ENCODE measurements at places on chromosomes 11 and 22. TPM values are rescaled to one million over a fixed set of nuclear protein-coding genes. Genes with fewer than 3 reads are reported as not detected.

DNA sequence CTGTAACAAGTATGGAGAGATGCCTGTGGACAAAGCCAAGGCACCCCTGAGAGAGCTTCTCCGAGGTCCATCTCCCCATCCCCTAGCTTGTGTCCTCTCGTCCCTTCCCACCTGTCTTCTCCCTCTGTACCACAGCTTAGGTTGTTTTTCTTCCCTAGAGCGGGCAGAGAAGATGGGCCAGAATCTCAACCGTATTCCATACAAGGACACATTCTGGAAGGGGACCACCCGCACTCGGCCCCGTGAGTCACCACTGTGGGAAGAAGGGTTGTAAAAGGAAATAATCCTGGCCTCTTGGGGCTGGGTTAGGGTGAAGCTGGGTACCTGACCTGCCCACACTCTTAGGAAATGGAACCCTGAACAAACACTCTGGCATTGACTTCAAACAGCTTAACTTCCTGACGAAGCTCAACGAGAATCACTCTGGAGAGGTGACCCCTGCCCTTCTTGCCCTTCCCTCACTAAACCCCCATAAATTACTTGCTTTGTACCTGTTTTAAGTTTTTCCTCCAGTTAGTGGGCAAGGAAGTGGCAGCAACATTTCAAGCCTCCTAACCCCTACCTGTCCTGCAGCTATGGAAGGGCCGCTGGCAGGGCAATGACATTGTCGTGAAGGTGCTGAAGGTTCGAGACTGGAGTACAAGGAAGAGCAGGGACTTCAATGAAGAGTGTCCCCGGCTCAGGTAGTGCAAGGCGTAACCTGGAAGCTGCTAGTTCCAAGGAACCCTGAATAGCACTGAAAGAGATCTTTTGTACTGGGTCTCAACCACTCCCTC is 3.1 kb downstream of the TAF10 start:
- DNase-seq: no peak

DNA sequence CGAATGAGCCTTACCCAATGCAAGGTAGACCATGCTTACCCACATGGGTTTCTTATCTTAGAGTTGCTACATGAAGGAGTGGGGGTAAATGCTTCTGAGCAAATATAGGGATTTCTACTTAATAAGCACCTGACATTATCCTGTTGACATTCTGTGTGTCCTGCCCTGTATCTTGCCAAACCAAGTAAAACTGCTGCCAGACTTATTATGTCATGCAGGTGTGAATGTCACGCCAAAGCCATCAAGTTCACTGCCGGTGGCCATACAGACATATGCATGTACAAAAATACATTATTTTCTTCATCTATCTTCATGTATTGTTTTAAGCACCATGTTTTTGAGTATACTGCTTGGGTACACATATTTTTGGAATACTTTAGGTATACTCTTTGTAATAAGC is 70.2 kb downstream of the NOX4 start:
- no peak for DNase-seq

DNA sequence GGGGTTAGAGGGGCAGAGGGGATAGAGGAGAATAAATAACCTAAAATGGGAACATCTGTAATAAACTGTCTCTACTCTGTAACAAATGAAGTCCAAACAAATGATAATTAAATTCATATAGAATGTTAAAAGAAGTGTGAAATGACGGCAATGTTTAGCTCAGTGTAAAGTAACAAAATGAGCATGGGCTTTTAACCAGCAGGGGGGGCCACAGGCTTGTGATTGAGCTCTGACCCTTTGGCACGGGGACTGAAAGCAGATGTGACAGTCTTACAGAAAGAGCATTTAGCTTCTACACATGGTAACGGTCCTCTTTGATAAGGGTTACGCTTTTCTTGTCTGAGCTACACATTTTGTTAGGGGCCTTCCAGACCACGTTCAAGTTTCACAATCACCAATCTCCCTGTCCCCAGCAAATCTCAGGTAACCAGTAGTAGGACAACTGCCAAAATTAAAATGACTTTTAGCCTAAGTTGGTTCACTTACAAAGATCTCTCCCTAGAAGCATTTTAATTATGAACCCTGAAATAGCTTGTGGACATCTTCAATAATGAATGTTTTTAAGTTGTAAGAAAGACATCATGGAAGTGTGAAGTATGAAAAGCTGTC is 262.5 kb downstream of the DCDC1 start:
- DNase-seq: no peak

- no peak for DNase-seq
These were observed 148.3 kb downstream of the TEAD1 start for GRCh38 chr11:12822392-12823022.

DNA sequence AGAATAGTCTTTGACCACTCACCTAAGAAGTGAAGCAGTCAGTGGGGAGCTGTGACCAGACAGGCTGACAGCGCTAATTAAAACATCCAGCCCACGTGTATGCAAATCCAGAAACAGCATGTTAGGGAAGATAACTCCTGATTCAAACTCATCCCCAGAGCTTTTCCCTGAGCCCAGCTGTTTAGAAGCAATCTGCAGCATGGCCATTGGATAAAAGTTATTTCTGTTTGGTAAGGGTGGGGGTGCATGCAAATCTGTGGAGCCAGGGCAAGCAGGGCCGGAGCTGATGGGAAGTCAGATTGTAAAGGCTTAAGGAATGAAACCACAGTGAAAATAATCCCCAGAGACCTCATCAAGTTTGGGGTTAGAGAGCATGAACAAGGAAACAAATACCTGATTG is 247.9 kb upstream of the KIRREL3 start:
- no peak for DNase-seq

GRCh38 chr11:68342459-68343158 is 30.2 kb downstream of the LRP5 start:
- no peak for DNase-seq

DNA sequence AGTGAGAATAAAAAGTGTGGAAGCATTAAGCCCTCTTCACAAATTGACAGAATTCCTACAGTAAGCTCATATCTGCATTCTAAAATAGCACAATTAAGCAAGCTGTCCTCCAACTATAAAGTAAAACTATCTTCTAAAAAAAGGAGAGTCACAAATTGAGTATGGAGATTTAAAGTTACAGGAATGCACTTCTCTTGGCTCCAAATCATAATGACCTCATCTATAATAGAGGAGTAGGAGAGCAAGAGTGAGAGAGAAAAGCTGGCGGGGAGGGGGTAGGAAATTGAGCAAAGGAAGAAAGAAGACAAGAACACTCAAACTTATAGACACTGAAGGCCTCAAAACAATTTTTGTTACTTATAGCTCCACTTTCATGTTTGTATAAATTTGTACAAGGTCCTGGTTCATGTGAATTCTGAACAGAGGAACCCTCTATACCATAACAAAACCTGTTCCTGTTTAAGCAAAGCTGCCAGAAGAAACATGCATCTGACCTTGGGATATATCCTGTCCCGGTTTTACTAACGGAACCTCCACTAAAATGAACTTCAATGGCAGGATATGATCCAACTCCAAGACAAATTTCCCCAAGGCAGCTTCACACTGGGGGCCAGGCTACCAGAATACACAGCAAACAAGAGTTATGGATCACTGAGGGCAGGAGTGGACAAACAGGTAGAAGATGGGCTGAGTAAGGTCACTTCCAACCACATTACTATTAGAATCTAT is 37.2 kb downstream of the SLC35F2 start:
- DNase-seq: no peak

DNA sequence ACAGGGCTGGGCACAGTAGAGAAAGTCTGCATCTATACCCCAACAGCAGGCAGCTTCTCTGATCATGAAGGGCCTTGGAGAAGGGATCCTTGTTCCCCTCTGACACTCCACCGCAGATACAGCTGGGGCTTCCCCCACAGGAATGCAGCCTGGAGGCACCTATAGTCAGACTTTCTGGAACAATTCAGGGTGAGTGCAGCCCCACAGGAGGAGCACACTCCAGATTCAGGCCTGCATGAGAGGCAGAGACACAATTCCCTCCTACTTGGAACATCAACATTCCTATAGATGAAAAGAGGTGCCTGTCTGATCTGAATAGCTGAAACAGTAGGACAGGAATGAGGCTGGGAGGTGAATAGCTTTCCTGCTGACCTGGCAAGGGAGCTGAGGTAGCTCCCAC is 1298.0 kb upstream of the CNTN5 start:
- no peak for DNase-seq

DNA sequence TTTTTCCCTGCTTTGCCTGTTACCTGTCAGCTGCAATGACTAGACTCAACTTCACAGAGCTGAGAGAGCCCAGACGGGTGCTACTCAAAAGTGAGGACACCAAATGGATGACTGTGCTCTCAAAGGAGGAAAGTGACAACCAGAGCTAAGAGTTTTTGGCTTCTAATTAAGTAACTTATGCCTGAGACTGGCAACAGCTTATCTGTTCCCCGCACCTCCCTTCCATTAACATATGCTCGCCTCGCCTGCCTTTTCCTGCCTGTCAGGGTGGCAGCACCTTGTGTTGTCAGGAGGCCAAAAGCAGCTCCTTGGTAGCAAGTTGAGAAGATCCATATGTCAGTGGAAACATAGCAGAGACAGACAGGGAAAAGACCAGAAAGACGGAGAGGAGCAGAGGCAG is 573.9 kb upstream of the KIRREL3 start:
- DNase-seq: no peak

DNA sequence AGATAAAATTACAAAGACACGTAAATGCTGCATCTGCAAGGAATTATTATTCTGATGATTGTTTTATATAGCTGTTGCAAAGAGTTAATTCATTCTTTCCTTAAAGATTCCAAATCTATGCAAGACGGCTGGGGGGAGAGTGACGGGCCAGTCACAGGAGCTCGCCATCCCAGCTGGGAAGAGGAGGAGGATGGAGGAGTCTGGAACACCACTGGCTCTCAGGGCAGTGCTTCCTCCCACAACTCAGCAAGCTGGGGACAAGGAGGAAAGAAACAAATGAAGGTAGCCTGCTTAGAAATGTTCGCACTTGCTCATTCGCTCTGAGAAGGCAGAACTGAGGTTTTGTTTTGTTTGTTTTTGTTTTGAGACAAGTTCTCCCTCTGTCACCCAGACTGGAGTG is 73.0 kb upstream of the ADSL start:
- no peak for DNase-seq

RNF141 gene
- total RNA-seq: 47.2 TPM
